ENCODE measurements at places on chromosomes 16 and 17.

DNA sequence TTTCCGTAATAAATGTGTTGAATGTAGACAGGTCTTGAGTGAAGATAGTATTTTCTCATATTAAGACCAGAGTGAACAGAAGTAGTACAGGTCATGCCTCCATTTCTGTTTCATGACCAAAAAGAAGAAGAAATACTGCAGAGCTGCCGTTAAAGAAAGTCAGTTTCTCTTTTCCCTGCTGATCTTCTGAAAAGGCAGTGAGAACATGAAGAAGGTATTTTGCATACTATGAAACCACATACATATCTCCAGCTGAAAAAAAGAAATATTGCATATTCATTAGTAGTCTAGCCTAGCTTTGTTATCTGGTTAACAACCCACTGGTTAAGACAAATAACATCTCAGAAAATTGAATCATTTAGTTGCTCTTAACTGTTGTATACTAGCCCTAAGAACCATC, 138.4 kb downstream of the PHKB start:
- DNase-seq = no peak

GRCh38 chr17:61002316-61002736, 324.7 kb downstream of the BCAS3 start:
- peak; percentile 24 for DNase-seq

GRCh38 chr17:41652461-41652970, 28.1 kb upstream of the KRT17 start:
- no peak for DNase-seq

DNA sequence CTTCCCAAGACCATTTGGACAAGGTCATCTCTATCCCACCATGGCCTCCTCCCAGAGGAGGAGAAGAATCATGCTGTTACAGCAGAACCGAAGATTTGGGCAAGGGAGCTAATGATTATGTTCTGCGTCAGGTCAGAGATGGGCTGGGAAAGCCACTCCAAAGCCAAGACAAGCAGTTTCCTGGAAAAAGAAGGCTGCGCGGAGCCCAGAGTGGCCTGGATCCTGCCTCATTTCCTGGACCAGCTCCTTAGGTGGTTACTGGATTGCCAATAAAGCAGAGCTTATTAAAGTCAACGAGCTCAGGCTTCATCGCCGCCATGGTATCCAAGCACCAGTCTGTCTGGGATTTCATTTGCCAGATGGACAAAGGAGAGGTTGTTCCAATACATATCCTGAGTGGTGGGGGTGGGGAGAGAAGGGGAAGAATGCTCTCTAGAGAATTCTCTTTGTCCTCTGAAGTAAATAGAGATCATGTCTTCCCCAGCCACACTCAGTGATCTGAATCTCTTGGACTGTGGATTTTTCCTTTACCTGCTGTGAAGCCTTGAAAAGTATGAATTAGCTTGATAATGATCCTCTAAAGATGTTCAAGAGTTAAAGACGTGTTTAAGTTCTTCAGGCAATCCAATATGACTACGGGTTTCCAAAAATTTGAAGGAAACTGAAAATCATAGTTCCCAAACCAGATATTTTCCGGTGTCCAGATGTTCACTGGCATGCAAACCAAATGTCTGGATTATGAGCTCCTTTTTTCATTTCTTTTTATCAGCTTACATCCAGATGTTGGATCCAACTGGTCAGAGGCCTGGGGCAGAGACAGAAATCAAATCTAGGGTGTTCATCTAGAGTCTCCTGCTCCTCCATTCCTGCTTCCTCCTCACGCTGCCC, 17.7 kb downstream of the PRAC1 start:
- DNase-seq = no peak

DNA sequence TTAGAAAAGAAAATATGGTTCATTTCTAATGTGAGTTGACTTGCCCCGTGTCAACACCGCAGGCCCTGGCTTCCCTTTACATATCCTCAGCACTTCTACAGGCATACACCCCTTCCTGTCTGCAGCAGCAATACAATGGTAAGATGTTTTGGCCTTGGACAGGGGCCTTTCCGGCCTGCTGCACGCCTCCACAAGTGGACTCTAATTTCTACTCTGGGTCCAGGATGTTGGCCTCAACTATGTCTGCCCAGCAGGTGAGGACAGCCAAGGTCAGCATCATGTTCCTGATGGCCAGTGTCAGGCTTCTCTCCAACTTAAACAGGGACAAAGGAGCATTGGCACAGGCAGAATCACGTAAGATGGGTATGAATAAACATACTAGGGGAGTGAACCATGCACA, 11.0 kb downstream of the C17orf67 start:
- DNase-seq = no peak
